CD4-positive, alpha-beta T cell treated with Interleukin-4 for 4 hours (primary cell): ENCODE measurements at places on chromosomes 1 and 21.

DNA sequence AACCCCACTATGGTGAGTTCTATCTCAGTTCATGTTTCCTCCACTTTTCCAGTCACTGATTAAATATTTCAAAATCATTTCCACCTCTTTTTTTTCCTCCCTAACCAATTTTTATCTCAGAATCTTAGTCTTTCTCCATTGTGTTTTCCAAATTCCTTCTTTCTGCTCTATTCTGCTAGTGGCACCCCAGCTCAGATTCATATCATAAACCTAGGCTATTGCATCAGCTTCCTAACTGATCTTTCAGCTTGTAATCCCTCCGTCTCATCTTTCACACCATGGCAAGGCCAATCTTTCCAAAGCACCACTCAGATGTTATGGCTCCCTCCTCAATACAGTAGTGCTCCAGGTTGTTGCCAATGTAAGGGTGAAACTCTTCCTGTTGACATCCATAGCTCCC lies 631.9 kb downstream of the PLPP3 start:
- DNase-seq, result no peak

- DNase-seq, result no peak
Measured at GRCh38 chr1:195979646-195980045, 628.6 kb downstream of the KCNT2 start.

GRCh38 chr1:67200755-67201154 lies 34.5 kb downstream of the IL23R start:
- no peak for DNase-seq

- no peak for DNase-seq
Measured at GRCh38 chr21:44710294-44710665, 1.1 kb downstream of the TSPEAR start.

DNA sequence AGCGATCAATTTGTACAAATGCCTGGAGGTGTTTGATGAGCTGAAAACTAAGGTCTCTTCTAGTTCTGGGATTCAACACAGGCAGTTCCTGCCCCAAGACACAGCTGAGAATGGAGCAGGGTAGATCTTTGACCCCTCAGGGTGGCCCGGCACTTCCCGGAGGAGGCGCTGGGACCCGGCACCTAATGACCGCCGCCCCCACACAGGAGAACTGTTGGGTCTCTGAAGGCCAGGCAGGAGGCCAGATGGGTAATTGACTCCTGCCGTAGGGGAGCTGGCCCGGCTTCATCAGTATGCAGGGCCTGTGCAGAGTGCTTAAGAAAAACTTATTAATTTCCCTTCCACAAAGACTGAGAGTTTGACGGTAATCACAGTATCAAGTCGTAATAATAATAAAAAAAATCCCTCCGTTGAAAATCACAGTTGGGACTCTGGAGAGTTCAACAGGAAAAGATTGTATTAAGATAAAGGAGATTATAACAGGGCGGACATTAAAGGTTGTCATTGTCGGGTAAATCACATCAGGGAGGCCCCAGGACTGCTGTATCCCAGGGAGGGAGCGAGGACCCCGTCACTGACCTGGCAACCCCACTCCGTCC lies 51.7 kb downstream of the UBIAD1 start:
- no peak for DNase-seq

GRCh38 chr21:17441370-17441769 lies 71.5 kb upstream of the CXADR start:
- DNase-seq, result no peak

DNA sequence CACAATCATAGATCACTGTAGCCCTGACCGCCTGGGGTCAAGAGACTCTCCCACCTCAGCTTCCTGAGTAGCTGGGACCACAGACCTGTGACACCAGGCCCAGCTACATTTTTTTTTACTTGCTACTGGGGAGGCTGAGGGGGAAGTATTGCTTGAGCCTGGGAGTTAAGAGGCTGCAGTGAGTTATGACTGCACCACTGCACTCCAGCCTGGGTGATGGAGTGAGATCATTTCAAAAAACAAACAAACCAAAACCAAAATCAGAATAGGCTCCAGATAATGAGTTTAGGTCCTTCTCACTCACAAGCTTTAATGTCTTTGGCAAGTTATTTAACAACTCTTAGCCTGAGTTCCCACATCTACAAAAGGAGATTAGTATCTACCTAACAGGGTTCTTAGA lies 22.8 kb downstream of the WDR26 start:
- DNase-seq, result no peak

DNA sequence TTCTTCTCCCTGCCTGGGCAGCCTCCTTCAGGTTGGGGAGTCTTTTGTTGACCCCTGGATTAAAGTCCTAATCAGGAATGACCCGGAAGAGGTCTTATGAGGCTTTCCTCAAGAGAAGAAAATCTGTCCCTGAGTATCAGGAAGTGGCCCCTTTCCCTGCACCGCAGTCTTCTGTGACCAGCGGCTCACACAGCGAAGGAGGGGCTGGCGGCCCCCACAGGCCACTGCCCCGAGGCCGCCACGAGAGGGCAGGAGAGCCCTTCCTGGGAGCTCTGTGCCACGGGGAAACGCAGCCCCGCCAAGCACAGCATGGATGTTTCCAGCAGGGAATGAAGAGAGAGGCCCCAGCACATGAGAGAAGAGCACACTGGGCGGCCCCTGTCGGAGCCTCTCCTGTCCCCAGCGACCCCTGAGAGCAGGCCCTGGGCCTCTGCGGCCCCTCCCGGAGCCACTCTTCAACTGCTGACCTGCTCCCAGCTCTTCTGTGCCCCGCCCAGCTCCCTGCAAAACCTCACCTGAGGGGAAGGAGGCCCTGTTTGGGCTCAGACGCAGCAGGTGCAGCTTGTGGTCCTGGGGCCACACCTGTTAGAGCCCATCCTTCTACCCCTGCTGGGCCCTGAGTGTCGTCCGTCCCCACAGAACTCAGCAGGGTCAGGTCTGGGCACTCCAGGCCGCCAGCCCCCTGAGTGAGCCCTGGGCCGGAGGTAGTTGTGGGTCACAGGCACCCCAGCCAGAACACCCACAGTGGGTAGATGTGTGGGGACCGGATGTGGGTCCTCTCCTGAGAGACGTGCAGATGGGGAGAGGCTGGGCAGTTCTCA lies 4.9 kb upstream of the POFUT2 start:
- peak; percentile 56 for DNase-seq

- DNase-seq, result no peak
Measured at GRCh38 chr1:81505831-81506230, 294.9 kb upstream of the ADGRL2 start.

DNA sequence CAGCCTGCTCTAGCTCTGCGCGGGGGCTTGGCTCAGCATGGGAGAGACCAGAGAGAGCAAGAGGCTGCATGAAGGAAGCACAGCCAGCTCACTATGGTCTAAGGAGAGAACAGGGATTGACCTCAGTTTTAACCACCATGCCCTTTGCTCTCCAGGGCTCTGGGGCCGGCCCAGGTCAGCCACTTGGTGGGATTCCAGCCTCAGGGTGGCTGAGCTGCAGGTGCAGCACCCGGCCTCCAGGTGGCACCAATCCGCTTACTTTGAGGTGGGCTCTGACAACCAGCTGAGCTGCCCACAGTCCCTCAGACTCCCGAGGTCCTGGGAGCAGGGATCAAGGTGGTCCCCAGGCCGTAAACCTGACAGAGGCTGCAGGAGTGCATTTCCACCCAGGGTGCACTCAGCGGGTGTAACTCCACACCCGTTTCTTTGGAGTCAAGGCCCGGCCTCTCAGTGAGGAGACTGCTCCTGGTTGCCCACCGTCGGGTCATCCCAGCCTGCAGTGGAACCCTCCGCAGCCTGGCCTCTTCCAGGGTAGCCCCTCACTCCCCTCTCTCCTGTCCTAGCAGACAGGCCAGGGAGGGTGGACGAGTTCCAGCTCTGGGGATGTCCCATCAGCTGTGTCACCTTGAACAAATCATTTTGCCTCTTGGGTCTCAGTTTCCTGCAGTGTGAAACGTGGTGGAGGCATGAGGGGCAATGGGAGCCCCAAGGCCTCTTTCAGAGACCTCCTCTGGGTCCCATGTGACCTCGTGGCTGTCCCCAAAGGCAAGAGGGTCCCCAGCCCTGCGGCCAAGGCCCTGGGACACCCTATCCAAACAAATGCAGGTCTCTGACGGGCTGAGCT lies 607 bp upstream of the LGR6 start:
- DNase-seq, result peak; percentile 51

DNA sequence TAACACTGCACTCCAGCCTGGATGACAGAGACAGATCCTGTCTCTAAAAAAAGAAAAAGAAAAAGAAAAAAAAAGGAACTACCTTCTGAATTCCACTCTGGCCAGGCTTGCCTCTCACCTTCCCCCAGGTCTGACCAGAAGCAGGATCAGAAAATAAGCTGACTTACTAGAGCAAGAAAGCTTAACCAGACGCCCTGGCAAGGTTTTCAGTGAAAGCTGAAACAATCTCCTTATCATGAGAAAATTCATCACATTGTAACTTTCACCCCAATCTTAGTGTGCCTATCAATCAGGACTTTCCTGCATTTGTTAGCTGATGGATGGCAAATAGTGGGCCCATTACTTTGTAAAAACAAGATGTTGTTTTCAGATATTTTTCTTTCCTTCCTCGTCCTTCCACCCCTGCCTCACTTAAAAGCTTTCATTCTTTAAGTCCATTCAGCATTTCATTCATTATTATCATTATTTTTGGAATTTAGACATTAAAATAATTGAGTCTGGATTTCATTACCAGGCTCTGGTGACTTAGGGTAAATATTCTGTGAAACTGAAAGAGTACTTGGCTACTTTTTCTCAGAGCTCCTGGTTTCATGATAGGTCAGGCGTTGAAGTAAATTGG lies 96.5 kb upstream of the CD34 start:
- no peak for DNase-seq

- DNase-seq, result no peak
Measured at GRCh38 chr1:12539705-12540579, 78.1 kb downstream of the DHRS3 start.

- no peak for DNase-seq
Measured at GRCh38 chr1:151990058-151990855, 3.4 kb downstream of the S100A10 start.

- DNase-seq, result no peak
Measured at GRCh38 chr1:220788900-220789299, 2.2 kb downstream of the MTARC1 start.

DNA sequence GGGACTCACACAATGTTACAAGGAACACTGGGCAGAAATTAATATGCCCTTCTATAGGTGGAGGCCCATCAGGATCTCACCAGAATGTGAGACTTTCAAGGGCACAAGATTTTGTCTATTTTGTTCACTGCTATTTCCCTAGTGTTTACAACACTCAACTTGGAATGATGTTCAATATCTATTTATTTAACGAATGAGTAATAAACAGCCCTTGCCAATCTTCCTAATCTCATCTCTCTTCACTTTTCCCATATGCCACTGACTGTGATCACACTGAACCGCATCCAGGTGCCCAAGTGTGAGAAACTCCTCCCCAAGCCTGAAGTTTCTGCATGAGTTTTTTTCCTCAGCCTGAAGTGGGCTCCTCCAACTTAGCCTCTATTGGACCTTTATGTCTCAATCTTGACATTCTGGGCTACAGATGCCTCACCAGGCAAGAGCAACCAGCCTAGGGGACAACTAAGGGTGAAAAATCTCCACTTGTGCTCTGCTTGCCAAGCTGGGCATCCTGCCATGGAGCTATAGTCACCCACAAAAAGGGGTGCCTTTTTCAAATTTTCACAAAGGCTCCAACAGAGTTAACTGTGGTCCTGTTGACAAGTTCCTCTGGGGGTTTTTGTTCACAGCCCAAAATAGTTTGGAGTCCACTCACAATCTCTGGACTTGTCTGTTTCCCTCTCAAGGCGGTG lies 105.6 kb downstream of the PLPP3 start:
- DNase-seq, result no peak

- no peak for DNase-seq
Measured at GRCh38 chr1:25538191-25538767, 5.1 kb upstream of the LDLRAP1 start.

GRCh38 chr1:83516369-83516768 lies 482.6 kb downstream of the TTLL7 start:
- no peak for DNase-seq

GRCh38 chr1:180188684-180189175 lies 34.1 kb downstream of the QSOX1 start:
- no peak for DNase-seq

GRCh38 chr21:34332347-34332746 lies 31.5 kb upstream of the KCNE2 start:
- DNase-seq, result no peak

DNA sequence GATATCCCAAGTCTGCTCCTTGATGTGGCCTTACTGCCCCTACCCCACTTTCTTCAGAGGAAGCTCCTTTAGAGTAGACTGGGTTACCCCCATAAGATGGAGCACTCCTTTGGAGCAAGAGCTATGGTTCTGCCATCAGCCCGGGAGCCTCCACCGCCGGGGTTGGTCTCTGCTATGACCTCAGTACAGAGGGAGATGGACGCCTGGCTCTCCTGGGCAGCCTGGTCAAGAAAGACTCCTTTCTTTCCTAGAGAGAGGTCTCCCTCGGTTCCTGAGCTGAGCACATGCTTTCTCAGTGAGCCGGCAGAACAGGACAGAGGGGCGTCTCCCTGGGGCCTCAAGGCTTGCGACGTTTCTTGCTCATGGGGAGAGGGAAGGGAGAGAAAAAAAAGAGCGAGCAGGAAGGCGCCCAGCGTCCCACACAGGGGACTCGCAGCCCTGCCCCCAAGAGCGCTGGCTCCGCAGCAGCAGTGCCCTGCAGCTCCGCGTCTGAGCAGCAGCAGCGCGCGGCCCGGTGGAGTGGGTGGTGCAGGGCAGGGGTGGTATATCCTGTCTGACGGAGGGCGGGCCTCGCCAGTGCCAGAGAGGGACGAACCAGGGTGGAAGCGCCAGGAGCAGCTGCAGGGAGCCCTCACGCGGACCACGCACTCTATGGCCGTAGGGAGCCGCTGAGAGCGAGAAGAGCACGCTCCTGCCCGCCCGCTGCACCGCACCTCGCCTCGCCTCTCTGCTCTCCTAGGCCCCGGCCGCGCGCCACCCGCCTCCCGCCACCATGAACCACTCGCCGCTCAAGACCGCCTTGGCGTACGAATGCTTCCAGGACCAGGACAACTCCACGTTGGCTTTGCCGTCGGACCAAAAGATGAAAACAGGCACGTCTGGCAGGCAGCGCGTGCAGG lies at the start of gene PKP1:
PKP1 (plus strand) TSS at position 576 of the 899 bp plus-strand sequence; CDS start at position 773, 197 bp downstream.
- DNase-seq, result no peak

DNA sequence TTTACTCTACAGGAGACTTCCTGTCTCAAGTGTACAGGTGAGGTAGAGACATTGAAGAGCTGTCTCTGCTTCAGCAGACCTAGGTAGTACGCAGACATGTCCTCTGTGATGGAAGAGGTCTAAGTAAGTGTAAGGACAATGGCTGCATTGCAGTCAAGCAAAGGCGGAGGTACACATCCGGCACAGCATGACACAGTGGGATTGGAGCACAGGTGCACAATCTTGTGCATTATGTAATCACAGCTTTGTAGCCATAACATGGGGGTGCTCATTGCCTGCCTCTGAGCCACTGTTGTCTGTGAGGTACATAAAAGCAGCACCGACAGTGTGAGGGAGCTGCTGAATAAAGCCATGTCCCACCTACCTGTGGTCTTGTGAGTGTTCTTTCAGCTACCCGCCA lies 66.4 kb upstream of the CCDC190 start:
- no peak for DNase-seq

- DNase-seq, result no peak
Measured at GRCh38 chr1:185478877-185479276, 161.8 kb upstream of the IVNS1ABP start.
